ENCODE measurements at places on chromosomes 6 and 20.

- no peak for DNase-seq
Measured at GRCh38 chr20:31722257-31723068, at the start of gene BCL2L1. TSS of gene BCL2L1 (minus strand) at chr20:31722868. CDS start at chr20:31722218, 650 bp downstream.

- DNase-seq: no peak
Measured at GRCh38 chr20:38115205-38115604, 49.9 kb downstream of the TGM2 start.

DNA sequence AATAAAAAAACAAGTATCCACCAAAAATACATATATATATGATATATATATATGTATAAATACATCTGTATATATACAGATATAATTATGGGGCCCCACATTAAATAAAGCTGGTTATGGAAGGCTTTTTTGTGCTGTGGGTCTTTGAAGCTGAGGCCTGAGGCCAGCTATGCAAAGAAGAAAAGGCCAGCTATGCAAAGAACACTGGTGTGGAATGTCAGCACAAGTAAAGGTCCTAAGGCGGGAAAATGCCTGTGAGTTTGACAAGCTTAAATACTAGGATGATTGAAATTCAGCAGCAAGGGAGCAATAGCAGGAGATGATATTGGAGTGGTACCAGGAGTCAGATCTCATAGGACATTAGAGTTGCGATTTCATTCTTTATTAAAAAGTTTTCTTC is 25.2 kb downstream of the ADGRF1 start:
- DNase-seq: no peak

DNA sequence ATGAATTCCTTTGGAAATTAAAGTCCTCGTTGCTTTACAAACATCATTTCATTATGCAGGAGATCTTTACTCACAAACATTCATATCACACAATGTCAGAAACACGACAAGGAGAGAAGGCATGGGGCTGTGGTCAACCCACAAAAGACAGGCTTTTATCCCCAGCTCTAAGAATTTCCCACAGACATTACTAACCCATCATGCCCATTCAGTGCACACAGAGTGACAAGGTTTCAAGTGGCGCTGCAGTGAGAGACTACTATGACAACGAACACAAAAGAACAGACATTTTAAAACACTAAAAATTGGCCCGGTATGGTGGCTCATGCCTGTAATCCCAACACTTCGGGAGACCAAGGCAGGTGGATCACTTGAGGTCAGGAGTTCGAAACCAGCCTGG is 579.8 kb upstream of the AGPAT4 start:
- no peak for DNase-seq

- DNase-seq: no peak
Measured at GRCh38 chr6:38170666-38171355, 351.3 kb downstream of the ZFAND3 start.

- no peak for DNase-seq
Measured at GRCh38 chr20:41415191-41415590, 48.6 kb upstream of the EMILIN3 start.

GRCh38 chr6:41503827-41504465 is 42.2 kb upstream of the FOXP4 start:
- DNase-seq: no peak

DNA sequence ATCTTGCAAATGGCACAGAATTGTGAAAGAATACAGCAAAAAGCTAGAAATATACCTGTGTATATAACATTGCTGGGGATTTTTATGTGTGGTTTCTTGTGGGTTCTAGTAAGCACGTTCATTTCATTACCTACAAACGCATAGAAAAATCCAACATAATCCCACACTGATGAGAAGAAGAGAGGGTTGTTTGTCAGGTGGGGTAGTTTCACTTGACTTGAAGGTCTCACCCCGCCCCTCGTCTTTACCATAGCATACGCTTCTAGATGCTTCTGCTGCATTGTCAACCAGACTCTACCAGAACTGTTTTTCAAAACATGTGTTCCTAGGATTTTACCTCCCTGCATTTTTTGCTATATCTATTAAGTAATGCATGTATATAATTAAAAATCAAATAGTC is 284.1 kb upstream of the TAB2 start:
- DNase-seq: no peak

- DNase-seq: no peak
Measured at GRCh38 chr6:7723554-7723953, 2.3 kb upstream of the BMP6 start.

DNA sequence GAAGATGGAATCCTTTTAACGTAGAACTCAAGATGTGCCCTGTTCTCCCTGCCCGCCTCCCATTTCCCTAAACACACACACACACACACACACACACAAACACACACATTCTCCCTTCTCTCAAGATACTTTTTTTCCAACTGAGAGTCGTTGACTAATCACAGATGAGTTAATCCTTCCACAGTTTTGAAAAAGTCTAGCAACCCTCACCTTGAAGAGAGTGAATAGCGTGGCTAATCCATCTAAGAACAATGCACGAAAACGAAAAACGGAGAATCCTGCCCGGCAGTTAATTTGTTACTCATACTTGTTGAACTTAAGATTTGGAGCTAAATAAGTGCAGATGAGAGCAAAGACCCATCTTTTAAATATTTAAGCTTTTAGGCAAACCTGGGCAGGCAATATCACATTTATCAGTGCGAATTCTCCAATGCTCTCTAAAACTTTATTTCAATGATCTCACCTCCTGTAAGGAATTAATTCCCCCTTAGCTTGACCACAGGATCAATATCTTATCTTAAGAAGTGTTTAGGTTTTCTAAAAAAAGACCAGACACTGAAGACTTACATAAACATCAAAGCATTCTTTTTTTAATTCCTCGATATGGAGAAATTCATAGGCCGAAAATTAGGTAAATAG is 1.1 kb downstream of the AGPAT4 start:
- DNase-seq: no peak

- DNase-seq: no peak
Measured at GRCh38 chr6:43120944-43121913, 45.1 kb downstream of the PTK7 start.

DNA sequence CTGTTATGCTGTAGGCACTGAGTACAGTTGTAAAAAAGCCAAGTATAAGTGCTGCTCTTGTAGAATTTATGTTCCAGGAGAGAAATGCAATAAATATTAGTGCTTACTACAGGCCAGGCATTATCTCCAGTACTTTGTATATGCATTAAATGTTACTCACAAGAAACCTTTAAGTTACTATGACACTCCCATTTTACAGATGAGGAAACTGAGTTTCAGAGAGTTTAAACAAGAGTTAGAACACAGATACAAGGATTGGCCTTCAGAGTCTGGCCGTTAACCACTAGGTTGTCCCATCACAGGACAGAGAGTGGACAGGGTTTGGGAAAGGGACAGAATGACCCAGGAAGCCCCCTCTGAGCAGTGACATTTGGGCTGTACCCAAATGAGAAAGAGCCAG is 274.4 kb downstream of the ZNF217 start:
- no peak for DNase-seq

- no peak for DNase-seq
Measured at GRCh38 chr20:37921341-37921929, 18.5 kb downstream of the VSTM2L start.

DNA sequence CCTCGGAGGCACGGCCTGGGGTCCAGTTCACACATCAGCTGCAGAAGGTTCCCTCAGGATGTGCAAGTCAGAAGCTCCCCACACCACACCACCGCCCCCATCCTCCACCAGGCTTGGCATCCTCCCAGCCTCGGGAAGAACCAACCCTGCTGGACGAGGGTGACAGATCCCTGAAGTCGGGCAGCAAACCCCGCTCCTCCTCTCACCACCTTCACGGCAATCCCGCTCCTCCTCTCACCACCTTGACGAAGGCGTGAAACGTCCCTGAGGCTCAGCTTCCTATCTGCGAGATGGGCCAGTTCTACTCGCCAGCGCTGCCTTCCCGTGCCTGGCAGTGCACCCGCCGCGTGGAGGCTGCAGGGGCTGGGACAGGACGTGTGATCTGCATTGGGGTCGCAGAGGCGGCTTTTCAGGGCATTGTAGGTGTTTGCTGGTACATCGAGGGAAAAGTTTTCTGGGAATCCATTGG is 327.0 kb downstream of the TAF4 start:
- no peak for DNase-seq

DNA sequence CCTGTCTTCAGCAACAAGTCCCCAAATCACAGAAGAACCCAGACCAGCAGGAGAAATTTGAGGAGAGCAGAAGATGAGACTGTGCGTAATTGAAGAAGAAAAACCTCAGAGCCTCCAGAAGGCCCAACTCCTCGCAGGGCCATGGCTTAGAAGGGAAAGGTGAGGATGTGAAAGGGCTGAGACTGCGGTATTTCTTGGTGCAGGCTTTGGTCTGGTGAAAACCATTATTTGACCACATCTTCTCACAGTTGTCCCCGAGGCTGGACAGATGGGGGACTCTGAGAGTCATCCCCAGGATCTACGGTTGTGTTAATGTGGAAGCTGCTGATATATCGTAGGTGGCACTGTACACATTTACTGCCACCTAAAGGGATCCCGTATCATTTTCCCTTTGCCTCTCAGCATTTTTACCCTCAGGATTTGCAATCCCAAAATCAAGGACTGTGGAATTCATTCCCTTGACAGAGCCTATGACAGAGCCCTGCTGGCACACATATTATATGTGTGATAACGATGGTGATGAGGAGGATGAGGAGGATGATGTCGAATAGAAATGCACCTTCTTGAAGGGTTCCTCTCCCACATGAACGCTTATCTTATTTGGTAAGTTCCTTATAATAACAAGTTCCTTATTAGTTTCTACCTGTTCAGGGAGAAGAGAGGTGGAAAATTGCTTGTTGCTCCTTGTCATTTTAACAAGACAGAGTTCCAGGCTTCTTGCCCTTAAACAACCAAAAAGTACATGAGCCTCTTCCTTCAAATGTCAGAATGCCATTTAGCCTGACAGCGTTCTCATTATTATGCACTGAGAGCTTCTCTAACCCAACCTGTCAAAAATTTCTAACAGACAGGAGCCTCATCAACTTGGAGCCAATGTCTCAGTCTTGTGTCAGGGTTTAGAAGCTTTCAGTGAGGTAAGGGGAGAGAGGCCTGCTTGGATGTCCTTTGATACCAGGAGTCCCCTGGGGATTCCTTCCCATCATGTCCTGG is 135.8 kb downstream of the PXDC1 start:
- no peak for DNase-seq

- DNase-seq: no peak
Measured at GRCh38 chr20:1467355-1468116, 887 bp upstream of the NSFL1C start.

DNA sequence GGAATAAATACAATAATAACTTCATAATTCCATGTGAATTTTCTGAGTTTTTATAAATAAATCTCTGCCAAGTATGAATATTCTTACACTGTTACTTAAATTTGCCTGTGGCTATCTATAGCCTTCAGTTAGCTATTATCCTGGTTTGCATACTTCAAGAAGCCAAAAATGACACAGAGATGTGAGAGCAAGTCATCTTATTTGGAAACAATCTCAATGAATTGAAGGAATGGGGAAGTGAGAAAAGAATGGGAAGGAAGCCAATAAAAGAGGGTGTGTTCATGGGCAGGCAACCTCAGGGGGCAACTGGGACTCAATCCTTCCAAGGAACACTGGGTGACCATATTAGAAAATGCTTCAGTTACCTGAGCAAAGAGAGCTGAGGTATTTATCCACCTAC is 9.9 kb downstream of the HAO1 start:
- DNase-seq: no peak

- no peak for DNase-seq
Measured at GRCh38 chr20:20966171-20966570, 140.0 kb downstream of the LINC00237 start.

- DNase-seq: no peak
Measured at GRCh38 chr6:89368107-89368506, 15.6 kb upstream of the UBE2J1 start.

- no peak for DNase-seq
Measured at GRCh38 chr6:16244446-16244845, 6.1 kb downstream of the GMPR start.

DNA sequence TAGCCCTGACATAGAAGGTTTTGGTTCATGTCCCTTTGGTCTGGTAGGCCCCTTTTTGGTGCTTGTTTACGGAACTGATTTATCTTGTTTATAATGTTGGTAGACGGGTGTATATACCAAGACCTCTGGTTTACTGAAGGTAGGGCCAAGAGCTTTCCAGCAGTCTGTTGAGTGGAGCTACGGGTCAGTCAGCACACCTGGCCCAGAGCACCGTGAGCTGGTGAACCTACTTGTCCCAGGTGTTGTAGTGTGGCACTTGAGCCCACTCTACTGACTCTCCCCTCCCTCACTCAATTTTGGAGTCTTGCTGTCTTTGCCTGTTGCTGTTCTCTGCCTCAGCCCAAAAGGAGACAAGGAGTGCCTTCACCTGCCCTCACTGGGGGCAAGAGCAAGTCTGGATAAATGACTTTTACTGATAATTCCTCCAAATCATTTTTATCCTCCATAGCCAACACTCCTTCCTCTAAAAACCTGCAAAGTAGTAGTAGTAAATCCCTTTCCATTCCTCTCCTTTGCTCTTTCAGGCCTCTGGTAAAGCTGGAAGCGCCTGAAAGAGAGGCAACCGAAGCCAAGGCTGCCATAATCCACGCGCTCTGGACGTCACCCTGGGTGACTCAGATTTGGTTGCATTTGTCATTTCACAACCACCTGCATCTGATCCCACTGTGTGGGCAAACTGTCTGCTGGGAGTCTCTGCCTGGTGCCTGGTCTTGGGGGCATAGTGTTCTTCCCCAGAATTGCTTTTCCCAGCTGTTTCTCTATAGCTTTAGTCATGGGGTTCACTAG is 22.2 kb downstream of the RREB1 start:
- no peak for DNase-seq

- no peak for DNase-seq
Measured at GRCh38 chr20:31710423-31711108, 12.1 kb downstream of the BCL2L1 start.

DNA sequence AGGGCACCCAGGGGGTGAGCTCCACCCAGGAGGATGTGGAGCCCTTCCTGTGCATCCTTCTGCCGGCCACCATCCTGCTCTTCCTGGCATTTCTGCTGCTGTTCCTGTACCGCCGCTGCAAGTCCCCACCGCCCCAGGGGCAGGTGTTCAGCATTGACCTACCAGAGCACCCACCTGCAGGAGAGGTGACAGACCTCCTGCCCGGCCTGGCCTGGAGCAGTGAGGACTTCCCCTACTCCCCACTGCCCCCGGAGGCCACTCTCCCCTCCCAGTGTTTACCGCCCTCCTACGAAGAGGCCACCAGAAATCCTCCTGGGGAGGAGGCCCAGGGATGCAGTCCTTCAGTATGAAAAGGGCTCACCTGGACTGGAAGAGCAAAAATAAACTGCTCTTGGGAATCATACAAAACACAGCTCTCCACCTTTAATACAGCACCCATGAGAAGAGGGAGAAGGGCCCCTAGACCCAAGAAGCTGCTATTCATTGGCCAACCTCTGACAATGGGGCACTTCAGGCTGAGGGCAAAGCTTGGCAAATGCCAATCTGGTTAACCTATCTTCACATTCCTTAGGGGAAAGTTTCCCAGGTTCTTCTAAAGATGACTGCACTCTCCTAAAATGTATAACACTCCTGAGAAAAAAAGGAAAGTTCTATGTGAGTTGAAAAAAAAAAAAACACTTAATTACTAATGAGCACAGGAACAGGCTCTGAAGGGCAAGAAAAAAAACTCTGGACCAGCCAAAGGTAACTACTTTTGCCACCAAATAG is 5.0 kb downstream of the SMIM28 start:
- DNase-seq: no peak
